Activated T-cell treated with anti-CD3 and anti-CD28 coated beads for 4 hours (primary cell): ENCODE measurements at places on chromosomes 1 and 21.

GRCh38 chr1:81506699-81507098 lies 294.0 kb upstream of the ADGRL2 start:
- DNase-seq = no peak

GRCh38 chr1:188615321-188615720 lies 1786.6 kb downstream of the PLA2G4A start:
- no peak for DNase-seq

DNA sequence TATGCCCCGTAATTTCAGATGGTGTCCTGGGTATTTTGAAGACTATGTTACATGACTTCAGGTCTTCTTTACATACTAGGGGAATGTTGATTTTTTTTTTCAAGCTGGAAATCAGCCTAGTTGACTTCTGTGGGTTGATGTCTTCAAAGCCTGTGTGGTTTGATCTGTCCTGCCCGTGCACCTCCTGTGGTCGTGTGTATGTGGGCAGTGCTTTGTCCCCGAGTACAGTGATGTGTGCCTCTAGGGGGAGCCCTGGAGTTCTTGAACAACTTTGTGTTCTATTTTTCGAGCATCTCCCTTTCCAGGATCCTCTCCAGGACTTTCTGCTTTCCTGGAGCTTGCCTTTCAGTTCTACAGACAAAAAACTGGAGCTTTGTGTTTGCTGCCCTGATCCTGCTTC lies 28.9 kb downstream of the OBSCN start:
- no peak for DNase-seq

GRCh38 chr1:64856553-64856952 lies 109.8 kb downstream of the JAK1 start:
- no peak for DNase-seq

GRCh38 chr1:86153836-86154235 lies 2.7 kb downstream of the COL24A1 start:
- no peak for DNase-seq

- DNase-seq = no peak
Observed at GRCh38 chr1:100009458-100009857, 39.7 kb downstream of the SLC35A3 start.

- DNase-seq = no peak
Observed at GRCh38 chr1:99619583-99619982, 26.3 kb upstream of the PALMD start.

- DNase-seq = no peak
Observed at GRCh38 chr1:6389971-6390370, 3.6 kb downstream of the ACOT7 start.
